Pancreas (tissue), 10 donors: ENCODE measurements at places on chromosomes 11 and 22.

- no peaks in the 10 kb centered on the region for H3K4me1 ChIP-seq
- H3K4me3 ChIP-seq = no peak overlapping the region
- no peak overlapping the region for H3K27ac ChIP-seq
- no peak for DNase-seq
- H3K27me3 ChIP-seq = no peaks in the 10 kb centered on the region
Observed at GRCh38 chr11:121591405-121592033, 138.8 kb upstream of the SORL1-AS1 start.

DNA sequence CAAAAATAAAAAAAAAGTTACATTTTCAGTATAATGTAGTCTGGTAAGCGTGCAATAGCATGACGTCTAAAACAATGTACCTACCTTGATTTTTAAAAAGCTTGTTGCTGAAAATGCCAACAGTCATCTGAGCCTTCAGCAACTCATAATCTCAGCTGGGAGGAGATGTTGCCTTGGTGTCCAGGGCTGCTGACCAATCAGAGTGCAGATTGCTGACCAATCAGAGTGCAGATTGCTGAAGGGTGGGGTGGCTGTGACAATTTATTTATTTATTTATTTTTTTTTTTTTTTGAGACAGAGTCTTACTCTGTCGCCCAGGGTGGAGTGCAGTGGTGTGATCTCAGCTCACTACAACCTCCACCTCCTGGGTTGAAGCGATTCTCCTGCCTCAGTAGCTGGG, 17.8 kb downstream of the ZBED4 start:
- peaks cover 3% of the 10 kb centered on the region for H3K4me1 ChIP-seq
- no peak overlapping the region for H3K27ac ChIP-seq
- no peaks in the 10 kb centered on the region for H3K27me3 ChIP-seq
- H3K36me3 ChIP-seq = no peaks in the 10 kb centered on the region
- DNase-seq = no peak

GRCh38 chr11:11935536-11935935, 72.9 kb downstream of the DKK3 start:
- H3K4me1 ChIP-seq = no peaks in the 10 kb centered on the region
- H3K27me3 ChIP-seq = no peaks in the 10 kb centered on the region

DNA sequence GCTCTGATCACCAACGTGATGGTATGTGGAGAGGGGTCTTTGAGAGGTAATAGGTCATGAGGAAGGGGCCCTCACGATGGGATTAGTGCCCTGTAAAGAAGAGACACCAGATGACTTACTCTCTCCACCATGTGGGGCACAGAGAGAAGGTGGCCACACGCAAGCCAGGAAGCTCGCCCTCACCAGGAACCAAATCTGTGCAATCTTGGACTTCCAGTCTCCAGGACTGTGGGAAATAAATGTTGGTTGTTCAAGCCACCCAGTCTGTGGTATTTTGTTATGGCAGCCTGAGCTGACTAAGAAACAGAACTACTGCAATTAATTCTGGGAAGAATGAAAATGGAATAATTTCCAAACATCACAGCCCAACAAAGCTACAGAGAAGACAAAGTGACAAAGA, 117.5 kb downstream of the SNX19 start:
- no peaks in the 10 kb centered on the region for H3K27me3 ChIP-seq
- no peaks in the 10 kb centered on the region for H3K4me1 ChIP-seq

DNA sequence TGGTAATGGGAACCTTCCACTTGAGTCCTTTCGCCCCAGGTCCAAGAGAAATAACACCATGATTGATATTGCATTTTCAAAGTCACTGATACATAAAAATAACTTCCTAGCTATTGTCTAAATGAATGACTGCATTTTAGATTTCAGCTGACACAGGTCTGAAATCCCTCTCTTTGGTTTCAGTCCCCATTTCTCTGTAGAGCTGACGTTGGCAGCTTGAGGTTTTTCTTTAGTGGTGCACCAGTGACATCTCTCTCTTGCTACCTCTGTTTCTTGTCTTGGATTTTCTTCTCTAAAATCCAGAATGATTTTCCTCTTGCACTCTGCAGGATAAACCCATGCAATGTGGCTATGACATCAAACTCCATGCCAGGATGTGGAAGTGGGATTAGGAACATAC, 31.7 kb upstream of the SORL1 start:
- no peaks in the 10 kb centered on the region for H3K27me3 ChIP-seq
- H3K4me3 ChIP-seq = no peak overlapping the region
- no peaks in the 10 kb centered on the region for H3K36me3 ChIP-seq
- DNase-seq = no peak
- no peak overlapping the region for H3K27ac ChIP-seq
- H3K4me1 ChIP-seq = no peaks in the 10 kb centered on the region

DNA sequence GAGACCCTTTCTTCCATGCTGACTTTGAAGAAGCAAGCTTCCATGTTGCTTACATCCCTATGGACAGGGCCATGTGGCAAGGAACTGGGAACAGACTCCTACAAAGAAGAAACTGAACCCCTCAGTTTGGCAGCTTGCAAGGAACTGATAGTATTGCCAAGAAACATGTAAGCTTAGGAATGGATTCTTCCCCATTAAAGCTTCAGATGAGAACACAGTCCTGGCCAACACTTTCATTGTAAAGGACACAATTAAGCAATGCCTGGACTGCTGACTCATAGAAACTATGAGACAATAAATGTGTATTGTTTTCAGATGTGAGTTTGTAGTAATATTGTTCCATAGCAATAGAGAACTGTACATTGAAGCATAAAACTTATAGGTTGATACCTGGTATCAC, 82.4 kb downstream of the AASDHPPT start:
- no peak overlapping the region for H3K27ac ChIP-seq
- no peaks in the 10 kb centered on the region for H3K36me3 ChIP-seq
- H3K4me3 ChIP-seq = no peak overlapping the region
- DNase-seq = no peak

DNA sequence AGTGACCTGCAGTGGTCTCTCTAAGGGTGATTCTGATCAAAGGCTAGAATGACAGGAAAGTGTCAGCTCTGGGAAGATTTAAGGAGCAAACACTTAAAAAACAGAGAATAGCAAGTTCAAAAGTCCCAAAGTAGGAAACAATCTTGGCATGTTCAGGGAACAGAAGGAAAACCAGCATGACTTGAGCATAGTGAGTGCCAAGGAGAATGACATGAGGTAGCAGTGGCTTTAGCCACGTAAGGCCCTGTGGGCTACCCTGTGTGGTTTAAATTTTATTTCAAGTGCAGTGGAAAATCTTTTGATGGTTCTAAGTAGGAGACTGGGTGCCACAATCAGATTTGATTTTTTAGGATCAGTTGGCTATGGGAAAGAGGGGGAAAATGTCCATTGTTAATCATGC, 149.4 kb downstream of the WNT11 start:
- no peaks in the 10 kb centered on the region for H3K36me3 ChIP-seq
- no peaks in the 10 kb centered on the region for H3K4me1 ChIP-seq
- H3K4me3 ChIP-seq = no peak overlapping the region

DNA sequence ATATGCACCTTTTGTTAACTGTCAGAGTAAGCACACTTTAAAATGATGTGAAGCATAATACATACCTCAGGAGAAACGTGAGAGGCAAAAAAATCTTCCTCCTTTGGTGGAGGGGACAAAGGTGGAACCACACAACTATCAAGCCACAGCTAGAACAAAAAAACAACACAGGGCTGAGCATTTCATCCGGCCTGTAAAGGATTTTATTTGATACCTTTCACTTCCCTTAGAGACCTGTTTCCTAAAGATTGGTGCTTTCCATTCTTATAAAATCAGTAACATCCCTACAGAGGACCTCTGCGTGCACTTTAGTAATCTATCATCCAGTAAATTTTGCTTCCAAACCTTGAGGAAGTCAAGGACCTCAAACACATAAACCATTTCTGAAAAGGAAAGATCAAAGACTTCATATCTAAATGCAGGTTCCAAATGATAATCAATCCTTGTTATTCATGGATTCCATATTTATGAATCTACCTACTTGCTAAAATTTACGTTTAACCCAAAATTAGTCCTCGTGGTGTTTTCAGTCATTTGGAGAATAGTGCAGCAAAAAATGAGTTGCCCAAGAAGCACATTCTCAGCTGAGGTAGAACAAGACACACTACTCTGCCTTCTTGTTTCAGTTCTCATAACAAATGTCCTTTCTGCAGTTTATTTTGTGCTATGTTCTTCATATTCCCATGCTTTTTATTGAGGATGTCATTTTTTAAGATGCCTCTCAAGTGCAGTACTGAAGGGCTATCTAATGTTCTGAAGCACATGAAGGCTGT, 22.7 kb downstream of the ARFGAP3 start:
- H3K4me1 ChIP-seq = no peaks in the 10 kb centered on the region

DNA sequence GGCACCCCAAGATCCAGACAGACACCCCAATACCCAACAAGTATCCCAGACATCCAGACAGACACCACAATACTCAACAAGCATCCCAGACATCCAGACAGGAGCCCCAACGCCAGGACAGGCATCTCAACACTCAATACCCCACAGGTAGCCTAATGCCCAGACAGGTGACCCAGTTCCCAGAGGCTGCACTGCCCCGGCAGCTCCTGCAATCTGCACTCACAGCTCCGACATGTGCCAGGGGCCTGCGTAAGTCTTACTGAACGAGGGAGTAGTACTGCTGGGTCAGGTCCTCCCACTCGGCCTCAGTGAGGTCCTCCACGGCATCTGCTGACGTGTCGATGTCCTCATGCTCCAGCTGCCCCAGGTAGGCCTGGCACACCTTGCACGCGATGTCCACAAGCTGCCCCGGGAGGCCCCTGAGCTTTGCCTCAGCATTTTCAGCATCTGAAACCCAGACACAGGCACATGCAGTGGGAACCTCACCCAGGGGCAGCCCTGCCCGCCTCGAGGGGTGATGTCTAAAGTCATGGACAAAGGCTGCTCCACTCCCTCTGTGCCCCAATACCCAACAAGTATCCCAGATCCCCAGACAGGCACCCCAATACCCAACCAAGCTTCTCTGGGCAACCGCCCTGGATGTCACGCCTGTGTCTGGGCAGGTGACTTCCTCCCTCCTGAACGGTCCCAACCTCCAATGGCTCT, 16.6 kb downstream of the TTLL8 start:
- H3K4me3 ChIP-seq = no peak overlapping the region
- no peaks in the 10 kb centered on the region for H3K27me3 ChIP-seq
- no peak for DNase-seq
- no peaks in the 10 kb centered on the region for H3K36me3 ChIP-seq
- no peak overlapping the region for H3K27ac ChIP-seq

GRCh38 chr11:47856186-47856585, 8.0 kb upstream of the NUP160 start:
- no peak overlapping the region for H3K4me3 ChIP-seq
- H3K36me3 ChIP-seq = no peaks in the 10 kb centered on the region
- DNase-seq = no peak
- H3K4me1 ChIP-seq = no peaks in the 10 kb centered on the region
- no peaks in the 10 kb centered on the region for H3K27me3 ChIP-seq

GRCh38 chr11:68008381-68009337, 1.5 kb upstream of the ALDH3B1 start:
- no peaks in the 10 kb centered on the region for H3K27me3 ChIP-seq
- peak; percentile 86 for DNase-seq
- no peaks in the 10 kb centered on the region for H3K36me3 ChIP-seq
- peak overlapping the region; percentile 25 for H3K4me3 ChIP-seq

DNA sequence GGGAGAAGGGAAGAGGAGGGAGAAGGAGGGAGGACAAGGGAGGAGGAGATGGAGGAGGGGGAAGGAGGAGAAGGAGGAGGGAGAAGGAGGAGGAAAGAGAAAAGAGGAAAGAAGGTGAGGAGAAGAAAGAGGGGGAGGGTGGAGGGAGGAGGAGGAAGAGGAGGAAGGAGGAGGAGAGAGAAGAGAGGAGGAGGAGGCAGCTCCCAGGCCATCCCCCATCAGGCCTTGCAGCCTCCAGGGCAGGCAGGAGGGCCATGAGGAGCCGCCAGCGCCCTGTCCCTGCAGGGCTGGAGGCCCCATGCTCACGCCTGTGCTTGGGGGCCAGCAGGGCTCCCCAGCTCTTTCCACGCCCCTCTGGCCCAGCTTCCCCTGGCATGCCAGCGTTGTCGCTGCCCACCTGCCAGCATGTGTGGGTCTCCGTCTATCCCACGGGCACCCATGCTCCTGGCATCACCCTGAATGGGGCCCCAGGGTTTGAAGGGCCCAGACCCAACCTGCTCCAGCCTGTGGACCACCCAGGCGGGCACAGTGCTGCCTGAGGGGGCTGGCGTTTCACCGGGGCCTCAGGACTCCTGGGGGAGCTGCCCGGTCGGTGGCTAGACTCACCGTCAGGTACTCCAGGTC, 5.2 kb downstream of the TSPAN32 start:
- H3K4me1 ChIP-seq = peaks cover 10% of the 10 kb centered on the region
- H3K4me3 ChIP-seq = no peak overlapping the region
- H3K27me3 ChIP-seq = no peaks in the 10 kb centered on the region

- H3K27ac ChIP-seq = peak within 1 kb of the TSS; percentile 83
- no peaks in the 10 kb centered on the region for H3K36me3 ChIP-seq
- H3K27me3 ChIP-seq = no peaks in the 10 kb centered on the region
- peaks cover 4% of the 10 kb centered on the region for H3K4me1 ChIP-seq
Observed at GRCh38 chr22:35648066-35649025, at the start of gene APOL6. APOL6 (plus strand) TSS chr22:35648446; CDS start chr22:35656426, 7,980 bp downstream.

DNA sequence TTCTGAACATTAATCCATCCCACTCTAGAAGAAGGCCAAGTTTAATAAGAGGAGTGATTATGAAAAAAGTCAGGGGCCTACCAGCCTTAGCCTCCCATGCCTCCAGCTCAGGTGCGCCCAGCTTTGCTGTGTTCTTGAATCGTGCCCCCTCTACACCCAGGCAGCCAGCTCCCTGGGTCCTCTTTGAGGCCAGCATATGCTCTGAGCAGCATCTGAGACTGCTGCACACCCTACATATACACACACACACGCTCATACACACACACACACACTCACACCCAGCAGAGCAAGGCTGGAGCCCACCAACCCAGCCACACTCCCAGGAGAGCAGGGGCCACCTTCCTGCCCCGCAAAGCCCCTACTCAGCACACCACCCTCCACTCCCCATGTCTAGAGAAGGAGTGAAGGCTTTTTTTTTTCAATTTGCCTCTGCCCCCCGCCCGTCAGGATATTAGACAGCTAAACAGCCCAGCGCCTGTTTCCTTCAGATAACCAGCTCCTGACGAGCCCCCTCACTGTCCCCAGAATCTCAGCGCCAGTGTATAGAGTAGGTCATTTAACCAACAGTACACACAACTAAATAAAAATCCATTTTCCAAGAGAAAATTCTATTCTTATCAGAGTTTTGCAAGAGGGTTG, 121.6 kb downstream of the BUD13 start:
- H3K36me3 ChIP-seq = no peaks in the 10 kb centered on the region
- DNase-seq = no peak
- H3K27ac ChIP-seq = no peak overlapping the region
- no peaks in the 10 kb centered on the region for H3K4me1 ChIP-seq
- H3K4me3 ChIP-seq = no peak overlapping the region

GRCh38 chr11:10875430-10876021, 17.7 kb upstream of the ZBED5 start:
- no peak for DNase-seq
- H3K27me3 ChIP-seq = no peaks in the 10 kb centered on the region
- no peak overlapping the region for H3K27ac ChIP-seq
- no peak overlapping the region for H3K4me3 ChIP-seq
